ENCODE measurements at places on chromosomes 16 and 17.

GRCh38 chr16:12513076-12513790 lies 290.5 kb downstream of the CPPED1 start:
- no peak for DNase-seq

GRCh38 chr17:48002266-48002915 lies 31.5 kb downstream of the CDK5RAP3 start:
- peak; percentile 84 for DNase-seq

GRCh38 chr16:64092271-64092670 lies 1029.6 kb downstream of the CDH11 start:
- peak; percentile 91 for DNase-seq

DNA sequence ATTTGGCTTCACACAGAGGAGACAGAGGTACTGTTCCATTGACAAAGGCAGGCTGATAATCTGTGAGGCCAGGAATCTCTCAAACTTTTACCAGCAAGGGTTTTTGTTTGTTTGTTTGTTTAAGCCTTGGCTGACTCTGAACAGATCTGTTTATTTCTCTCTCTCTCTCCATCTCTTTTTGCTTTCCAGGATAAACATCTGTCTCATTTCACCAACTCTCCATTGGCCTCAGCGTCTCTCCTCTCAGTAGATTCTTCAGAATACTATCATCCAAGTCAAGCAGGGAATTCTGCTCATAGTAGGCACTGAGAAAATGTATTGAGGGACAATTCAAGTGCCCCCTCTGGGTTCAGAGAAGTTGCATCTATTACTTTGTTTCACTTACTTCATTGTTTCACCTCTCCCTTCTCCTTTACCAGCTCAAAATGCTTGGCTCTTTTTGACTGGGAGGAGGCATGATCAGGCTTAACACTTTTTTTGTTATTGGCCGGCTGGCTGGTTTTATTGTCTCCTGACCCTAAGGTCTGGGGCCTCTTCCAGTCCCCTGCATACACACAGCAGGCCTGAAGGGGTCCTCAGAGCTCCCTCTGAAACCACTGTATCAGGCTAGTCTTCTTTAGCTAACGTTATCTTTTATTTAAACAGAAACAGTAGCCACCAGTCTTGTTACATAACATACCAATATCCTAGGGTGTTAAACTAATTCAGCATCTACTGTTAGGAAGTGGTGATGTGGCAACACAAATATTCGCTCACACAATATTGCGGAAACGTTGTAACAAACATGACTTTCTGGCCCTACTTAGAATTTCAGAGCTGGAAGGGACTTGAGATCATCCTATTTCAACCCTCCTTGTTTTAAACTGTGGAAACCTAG lies 2.0 kb upstream of the YPEL2 start:
- DNase-seq, result peak; percentile 76

DNA sequence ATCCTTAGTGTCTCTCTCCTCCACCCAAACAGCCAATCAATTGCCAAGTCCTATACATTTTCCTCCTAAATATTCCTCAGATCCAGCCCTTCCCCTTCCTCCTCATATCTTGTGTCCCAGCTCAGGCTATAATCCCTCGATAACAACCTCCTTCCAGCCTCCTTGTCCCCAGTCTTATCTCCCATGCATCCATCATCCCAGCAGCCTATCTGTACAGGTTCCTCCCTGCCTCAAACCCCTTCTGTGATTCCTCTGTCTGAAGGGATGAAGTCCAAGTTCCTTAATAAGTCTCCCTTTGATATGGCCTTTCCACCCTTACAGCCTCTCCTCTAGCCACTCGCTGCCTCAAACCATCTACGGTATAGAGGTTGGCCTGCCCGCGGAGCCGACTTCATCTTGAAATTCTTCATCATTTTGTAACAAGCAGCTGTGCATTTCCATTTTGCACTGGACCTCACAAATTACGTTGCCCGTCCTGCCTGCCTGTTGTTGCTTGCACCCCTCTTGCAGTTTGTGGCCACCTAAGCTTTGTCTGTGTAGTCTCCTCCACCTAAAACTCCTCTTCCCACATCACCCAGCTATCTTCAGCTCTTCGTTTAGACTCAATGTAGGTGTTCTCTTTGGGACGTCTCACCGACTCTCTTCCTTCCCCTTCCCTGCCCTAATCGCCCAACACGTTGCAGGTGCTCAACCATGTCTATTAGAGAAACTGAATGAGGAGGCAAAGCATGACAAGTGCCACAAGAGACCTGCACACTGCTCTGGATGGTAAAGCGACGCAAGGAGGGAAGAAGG lies 786 bp upstream of the CDK5RAP3 start:
- no peak for DNase-seq

Measured in fibroblast of skin of scalp (primary cell).